ENCODE measurements at places on chromosomes 3 and 15.

DNA sequence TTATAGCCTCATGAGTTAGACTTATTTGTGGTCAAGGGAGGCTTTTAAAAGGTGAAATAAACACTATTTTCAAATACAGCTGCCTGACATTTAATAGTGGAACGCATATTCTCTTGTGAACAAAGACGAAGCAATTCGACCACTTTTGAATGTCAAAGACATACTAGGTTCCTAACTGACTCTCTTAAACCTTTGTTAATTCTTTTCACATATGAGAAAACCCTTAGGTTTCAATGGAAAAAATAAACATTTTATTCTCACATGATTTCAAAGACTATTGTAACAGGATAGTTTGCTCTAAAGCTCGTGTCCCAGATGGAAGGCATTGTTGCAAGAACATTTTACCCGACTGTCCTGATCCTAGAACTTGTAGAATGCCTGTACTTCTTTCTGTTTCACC lies 74.8 kb upstream of the BOC start:
- DNase-seq = no peak

DNA sequence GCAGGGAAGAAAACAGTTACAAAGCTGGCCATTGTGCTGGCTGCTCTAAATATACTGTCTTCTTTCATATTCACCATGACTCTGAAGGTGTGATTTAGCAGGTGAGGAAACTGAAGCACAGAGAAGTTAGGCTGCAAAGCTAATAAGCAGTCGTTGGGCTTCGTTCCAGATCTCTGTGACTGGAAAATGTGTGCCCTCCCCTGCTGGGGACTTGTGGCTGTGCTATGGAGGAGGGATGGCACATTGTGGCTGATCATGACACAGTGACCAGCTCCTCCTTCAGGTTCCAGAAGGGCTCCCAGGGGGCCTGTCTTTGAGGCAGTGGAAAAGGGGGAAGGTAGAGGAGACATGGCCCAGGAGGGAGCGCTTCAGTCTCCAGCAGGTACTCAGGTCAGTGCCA lies 19.2 kb downstream of the PXK start:
- peak; percentile 86 for DNase-seq

DNA sequence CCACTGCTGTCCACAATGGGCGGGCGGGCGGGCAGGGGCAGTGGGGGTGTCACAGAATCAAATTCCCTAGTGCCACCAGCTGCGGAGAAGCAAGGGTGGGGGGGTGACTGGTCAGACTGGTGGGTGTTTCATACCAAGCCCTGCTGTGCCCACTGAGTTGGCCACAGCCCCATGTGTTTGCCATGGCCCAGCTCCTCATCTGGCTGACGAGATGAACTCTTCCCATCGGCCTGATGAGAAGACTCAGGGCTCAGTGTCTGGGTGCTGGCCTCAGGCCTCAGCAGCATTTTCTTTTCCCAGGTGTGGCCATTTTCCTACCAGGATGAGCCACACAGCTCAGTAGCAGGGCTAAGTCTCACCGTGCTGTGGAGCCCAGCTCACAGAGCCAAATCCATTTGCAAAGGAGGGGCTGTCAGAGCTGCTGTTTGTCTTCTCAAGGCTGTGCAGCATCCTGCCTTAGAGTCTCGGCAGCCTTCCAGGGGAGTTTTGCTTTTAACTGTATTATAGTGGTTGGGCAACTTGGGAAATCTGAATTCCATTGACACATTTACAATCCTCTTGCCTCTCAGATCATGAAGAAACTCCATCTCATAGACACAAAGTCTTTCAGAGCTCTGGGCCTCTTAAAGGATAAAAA lies 176.8 kb downstream of the ABHD5 start:
- no peak for DNase-seq

- DNase-seq = peak; percentile 93
These were observed at the start of gene ABHD10 for GRCh38 chr3:111978583-111979433. TSS of gene ABHD10 (plus strand) at chr3:111979026. CDS start at chr3:111979062, 36 bp downstream.

- DNase-seq = no peak
These were observed 65.3 kb upstream of the SLCO2A1 start for GRCh38 chr3:134095005-134095404.

GRCh38 chr3:29827756-29828155 lies 546.9 kb downstream of the RBMS3 start:
- DNase-seq = no peak

- DNase-seq = no peak
These were observed 1.5 kb downstream of the GRM2 start for GRCh38 chr3:51708216-51708845.

DNA sequence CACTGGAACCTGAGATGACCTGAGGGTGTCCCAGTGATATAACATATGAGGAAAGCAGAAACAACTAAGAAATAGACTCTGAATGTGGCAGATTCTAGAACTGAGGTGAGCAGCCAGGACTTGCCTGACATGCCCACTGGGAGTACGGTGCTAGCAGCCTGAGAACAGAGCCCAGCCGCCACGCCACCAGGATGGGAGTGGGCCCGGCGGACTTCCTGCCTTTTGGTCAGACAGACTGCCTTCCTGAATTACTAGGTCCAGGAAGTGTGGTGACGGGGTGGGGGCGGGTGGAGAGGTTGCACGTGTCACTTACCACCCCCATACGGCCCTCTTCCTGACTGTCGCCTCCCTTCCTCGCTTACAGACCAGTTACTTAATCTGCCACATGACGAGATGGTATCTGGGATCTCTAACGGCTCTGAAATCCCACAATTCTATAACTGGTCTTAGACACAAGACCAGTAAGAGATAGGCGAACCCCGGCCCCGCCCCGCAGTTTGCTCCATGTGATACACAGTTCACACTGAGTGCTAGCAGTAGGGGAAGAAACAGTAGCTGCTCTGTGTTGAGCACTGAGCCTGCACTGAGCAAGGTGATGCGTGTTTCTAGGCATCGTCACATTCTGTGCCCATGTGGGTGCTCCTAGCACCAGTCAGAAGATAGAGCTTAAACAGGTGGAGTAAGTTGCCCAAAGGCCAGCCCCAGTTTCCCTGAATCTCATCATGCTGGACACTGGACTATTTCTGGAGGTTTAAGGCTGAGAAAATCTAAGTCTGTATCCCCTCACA lies 95.7 kb downstream of the CPN2 start:
- DNase-seq = peak; percentile 100

All from Kasumi-1 (cell line).